ENCODE measurements at places on chromosomes 6 and 20.

GRCh38 chr6:16405375-16405774, 167.0 kb downstream of the GMPR start:
- DNase-seq = no peak

GRCh38 chr6:109451376-109451775, 4.2 kb downstream of the MICAL1 start:
- DNase-seq = no peak

GRCh38 chr20:48850257-48850976, 22.6 kb upstream of the PREX1 start:
- no peak for DNase-seq

- peak; percentile 15 for DNase-seq
These were observed 54.2 kb downstream of the TBC1D7 start for GRCh38 chr6:13273931-13274706.

- no peak for DNase-seq
These were observed 6.3 kb downstream of the DSTN start for GRCh38 chr20:17576215-17576614.

GRCh38 chr20:48105526-48105925, 320.2 kb upstream of the SULF2 start:
- DNase-seq = no peak

DNA sequence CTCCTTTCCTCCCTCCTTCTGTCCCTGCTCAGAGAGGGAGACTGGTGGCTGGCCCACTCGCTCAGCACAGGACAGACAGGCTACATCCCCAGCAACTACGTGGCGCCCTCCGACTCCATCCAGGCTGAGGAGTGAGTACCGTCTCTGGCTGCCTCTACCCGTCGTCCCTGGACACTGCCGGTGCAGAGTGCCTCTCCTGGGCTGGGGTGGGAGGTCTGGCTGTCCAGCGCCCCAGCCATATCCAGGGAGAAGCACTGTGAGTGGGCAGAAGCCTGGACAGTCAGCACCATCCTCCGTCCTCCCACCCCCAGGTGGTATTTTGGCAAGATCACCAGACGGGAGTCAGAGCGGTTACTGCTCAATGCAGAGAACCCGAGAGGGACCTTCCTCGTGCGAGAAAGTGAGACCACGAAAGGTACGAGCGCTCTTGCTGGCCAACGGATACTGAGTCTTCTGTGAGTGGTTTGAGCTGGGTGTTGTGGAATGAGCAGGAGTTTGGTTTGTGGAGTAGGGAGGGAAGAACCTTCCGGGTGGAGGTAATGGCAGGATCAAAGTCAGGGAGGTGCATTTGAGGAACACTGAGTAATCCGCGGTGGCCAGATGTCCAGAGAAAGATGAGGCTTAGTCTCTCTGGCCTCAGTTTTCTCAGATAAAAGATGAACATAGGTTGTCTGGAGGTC, 48.1 kb downstream of the SRC start:
- no peak for DNase-seq

DNA sequence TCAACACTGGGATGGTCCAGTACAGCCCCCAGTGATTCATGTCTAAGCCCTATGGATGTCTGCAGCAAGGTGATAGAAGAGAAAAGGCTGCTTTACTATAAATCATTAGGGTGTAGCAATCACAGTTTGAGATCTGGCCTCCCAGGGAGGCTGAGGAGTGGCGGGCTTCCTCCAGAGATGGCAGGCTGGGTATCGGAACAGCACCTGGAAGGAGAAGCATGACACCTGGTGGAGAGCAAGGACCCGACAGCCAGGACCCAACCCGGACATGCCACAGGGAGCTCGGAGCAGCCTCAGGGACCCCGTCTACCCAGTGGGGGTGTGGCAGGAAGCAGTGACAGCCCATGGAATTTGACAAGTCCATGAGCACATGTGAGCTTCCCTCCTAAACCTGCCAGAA, 114.8 kb upstream of the CD93 start:
- DNase-seq = no peak

DNA sequence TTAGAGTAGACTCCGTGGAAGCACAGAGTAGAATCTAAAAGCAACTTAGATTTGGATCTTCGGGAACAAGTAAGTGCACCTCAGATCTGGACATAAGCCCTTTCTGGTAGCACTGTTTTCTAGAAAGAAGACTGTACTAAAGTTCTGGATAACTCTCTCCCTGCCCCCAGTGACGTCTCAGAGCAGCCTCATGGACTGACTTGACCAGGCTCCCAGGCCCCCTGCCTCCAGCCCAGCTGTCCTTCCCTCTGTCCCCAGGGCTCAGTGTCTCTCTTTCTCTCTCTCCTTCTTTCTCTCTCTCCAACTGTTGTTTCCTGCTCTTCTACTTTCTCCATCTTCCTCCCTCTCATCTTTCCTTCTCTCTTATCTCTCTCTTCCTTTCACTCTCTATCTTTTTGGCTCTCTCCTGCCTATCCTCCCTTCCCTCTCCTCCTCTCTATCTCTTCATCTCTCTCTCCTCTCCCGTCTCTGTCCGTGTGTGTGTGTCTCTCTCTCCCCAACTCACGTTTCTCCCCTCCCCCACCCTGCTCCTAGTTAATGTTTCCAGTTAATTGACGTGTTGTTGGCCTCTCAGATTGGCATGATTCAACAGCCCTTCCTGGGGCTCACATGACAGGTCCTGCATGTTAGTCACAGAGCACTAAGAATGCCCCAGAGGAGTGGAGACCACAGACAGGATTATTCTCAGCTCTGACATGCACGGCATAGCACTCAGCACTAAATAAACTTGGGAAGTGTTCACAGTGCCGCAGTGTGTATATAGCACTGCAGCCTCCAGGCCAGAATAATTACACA, 180.4 kb upstream of the FOXQ1 start:
- DNase-seq = no peak

- DNase-seq = no peak
These were observed 604.4 kb upstream of the NOX3 start for GRCh38 chr6:156060013-156060412.

GRCh38 chr6:11149551-11149950, 38.0 kb upstream of the ERVFRD-1 start:
- DNase-seq = no peak

GRCh38 chr20:31822421-31823330, 3.5 kb downstream of the MYLK2 start:
- peak; percentile 43 for DNase-seq

DNA sequence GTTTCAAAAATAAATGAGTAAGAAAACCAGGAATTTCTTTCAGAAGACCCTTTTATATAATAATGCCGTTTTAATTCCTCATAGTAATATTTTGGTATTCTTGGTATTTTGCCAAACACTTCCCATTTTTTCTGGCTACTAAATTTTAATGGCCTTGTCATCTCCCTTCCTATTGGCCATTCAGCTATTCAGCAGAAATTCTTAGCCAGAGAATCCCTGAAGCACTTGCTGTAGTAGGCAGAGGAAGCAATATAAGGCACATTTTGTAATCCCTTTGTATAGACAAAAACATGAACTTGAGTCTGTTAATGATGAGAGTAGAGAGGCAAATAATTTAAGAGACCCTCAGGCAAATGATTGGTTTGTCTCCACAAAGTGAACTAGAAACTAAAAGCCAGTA, 118.4 kb upstream of the LAMP5 start:
- no peak for DNase-seq
